Heart right ventricle (tissue), 16 donors: ENCODE measurements at places on chromosomes 16 and 17. TPM values are rescaled to one million over a fixed set of nuclear protein-coding genes. Genes with fewer than 3 reads are reported as not detected.
A peak's percentile ranks its signal among the peaks of the same experiment; 100 is the strongest.

GRCh38 chr17:81322271-81323082 is 27.4 kb upstream of the SLC38A10 start:
- no peak for DNase-seq

- DNase-seq = peak; percentile 83
These were observed 18.6 kb downstream of the CDH16 start for GRCh38 chr16:66899945-66900710.

DNA sequence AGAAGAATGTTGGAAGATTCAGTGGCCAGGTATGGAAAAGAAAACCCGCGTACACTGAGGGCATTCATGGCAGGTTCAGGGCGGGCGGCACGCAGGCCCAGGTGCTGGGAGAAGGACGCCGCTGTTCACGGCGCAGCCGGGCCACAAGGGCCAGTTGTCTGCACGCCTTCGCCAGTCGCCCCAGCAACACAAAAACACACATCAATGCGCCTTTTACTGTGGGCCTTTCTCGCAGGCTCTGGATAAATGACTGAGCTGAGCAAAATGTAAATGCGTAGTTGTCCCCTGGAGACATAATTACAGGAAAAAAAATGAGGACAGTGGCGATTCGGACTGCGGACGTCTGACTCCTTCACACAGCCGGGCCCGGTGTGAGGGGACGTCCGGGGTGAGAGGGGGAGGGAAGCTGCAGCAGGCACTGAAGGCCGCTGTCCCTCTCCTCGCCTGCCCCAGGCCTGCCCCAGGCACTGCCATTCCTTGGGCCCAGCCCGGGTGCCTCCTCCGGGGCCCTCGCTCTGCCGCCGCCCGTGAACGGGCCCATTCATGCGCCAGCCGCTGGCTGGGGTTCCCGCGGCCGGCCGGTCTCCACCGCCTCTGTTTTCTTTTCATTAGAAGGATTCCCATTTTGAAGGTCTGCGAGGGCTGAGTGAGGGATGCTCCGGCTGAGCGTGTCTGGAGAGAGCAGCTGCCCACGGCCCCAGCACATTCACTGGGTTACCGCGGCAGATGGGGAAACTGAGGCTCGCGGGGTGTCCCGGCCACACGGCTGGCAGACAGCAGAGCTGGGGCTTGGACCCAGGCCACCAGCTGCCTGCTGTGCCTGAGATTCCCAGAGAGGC is 6.5 kb upstream of the ZNF469 start:
- DNase-seq = no peak

DNA sequence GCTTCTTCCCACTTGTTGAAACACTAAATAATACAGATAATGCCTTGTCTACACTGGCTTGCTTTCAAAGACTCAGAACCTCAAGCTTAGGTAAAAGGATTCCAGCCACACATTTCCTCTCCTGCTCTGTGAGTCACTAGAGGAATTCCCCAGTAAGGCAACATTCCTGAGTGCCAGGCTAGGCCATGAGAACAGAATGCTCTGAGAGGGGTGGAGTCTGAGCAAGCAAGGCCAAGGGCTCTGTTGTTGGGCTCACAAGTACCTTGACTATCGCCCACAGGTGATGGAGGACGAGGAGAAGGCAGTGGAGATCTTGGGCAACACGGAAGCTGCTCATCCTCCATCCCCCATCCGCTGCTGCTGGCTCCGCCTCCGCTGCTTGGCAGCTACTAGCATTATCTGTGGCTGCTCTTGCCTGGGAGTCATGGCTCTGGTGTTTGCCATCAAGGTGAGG is 6.7 kb upstream of the PHKG2 start:
- DNase-seq = no peak

- DNase-seq = no peak
These were observed 81.0 kb downstream of the C16orf78 start for GRCh38 chr16:49454426-49455180.

GRCh38 chr16:72722552-72722951 is 325.4 kb downstream of the ZFHX3 start:
- DNase-seq = no peak

- DNase-seq = no peak
These were observed 116.4 kb downstream of the HS3ST3A1 start for GRCh38 chr17:13485327-13485726.

DNA sequence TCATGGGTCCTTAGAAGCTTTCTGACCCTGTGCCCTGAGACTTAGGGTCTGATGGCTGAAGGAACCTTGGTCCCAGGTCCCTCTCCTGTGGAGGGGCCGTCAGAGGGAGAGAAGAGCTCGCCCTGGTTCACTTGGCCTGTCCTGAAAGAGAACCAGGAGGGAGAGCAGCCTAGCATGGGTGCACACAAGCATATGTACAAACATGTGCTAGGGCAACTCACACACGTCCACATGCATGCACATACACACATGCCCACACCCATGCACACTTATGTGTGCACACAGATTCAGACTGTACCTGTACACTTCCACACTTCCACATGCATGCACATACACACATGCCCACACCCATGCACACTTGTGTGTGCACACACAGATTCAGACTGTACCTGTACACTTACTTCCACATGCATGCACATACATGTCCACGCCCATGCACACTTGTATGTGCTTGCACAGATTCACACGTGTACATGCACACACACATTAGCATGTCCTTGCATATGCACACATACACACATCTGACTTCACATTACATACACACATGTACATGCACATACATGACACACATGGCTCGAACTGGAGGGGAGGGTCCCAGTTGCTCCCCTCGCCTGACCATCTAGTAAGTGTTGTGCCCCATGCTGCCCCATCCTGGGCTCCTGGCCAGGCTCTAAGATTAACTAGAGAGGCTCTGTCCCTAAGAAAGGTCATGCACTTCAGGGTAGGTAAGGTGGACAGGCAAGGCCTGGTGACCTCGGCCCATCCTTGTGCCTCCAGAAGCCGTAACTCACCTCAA is 122.0 kb downstream of the METRNL start:
- no peak for DNase-seq

- peak; percentile 32 for DNase-seq
These were observed at the start of gene CCL3 for GRCh38 chr17:36089888-36090836. Gene CCL3 (minus strand): TSS chr17:36090143. CDS start chr17:36090058, 85 bp downstream.

KRT40 gene
- total RNA-seq = not detected

KRT9 gene
- total RNA-seq = not detected

DHRS7C gene
- 180 TPM for total RNA-seq

RDM1 gene
- not detected for total RNA-seq
